ENCODE measurements at places on chromosomes 16 and 17.
A peak's percentile ranks its signal among the peaks of the same experiment; 100 is the strongest.

- DNase-seq: no peak
Measured at GRCh38 chr16:71927383-71927782, 32.1 kb downstream of the IST1 start.

- no peak for DNase-seq
Measured at GRCh38 chr17:82937411-82938371, 97.9 kb upstream of the ZNF750 start.

GRCh38 chr17:6548578-6549330 is 7.6 kb downstream of the PITPNM3 start:
- DNase-seq: no peak

GRCh38 chr16:65965628-65966027 is 400.9 kb upstream of the CDH5 start:
- DNase-seq: no peak

DNA sequence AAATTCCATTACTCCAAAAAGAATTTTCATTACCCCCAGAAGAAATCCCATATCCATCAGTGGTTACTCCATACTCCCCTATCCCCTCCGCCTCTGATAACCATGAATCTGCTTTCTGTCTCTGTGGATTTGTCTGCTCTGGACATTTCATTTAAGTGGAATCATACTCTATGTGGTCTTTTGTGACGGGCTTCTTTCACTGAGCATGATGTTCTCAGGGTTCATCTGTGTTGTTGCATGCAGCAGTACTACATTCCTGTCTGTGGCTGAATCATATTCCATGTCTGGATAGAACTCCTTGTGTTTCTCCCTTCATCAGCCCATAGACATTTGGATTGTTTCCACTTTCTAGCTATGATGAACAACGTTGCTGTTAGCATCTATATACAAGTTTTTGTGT is 59.5 kb upstream of the IRX3 start:
- no peak for DNase-seq

DNA sequence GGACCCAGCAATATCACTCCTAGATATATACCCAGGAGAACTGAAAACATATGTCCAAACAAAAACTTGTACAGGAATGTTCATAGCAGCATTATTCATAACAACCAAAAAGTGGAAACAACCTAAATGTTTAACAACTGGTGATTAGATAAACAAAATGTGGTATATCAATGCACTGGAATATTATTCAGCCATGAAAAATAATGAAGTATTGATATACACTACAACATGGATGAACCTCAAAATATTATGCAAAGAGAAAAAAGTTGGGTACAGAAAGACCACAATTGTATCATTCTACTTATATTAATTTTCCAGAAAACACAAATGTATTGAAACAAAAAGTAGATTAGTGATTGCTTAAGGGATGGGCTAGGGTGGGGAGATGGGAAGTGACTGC is 498.6 kb downstream of the GRIN2A start:
- DNase-seq: no peak

- DNase-seq: no peak
Measured at GRCh38 chr16:19771040-19771439, 53.0 kb downstream of the IQCK start.

DNA sequence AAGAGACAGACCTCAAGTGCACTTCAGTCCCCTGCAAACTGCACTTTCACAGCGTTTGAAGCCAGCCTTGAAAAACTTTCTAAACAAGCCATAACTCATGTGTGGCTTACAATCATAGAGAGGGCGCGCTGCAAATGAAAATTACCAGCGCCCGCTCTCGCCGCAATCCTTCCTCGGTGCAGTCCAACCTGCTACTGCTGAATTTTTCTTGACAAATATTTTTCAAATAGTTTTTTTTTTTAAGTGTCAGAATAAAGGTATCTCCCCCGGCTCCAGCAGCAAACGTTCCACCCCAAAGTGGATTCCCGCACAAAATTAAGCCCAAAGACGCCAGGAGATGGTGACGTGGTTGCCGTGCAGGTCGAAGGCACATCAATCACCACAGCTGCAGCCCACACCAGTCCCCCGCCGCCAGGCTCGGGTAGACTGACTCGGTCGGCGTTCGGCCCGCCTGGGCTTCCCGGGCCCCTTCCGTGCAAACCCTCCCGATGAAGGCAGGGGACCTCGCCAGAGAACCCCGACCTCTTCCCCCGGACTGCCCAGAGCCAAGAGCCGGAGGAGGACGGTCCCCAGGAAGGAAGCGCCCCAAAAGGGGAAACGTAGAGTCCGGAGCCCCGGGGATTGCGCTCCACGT is 630 bp downstream of the GRB2 start:
- DNase-seq: peak; percentile 49

- no peak for DNase-seq
Measured at GRCh38 chr17:64787255-64787920, 125.3 kb upstream of the SMURF2 start.

DNA sequence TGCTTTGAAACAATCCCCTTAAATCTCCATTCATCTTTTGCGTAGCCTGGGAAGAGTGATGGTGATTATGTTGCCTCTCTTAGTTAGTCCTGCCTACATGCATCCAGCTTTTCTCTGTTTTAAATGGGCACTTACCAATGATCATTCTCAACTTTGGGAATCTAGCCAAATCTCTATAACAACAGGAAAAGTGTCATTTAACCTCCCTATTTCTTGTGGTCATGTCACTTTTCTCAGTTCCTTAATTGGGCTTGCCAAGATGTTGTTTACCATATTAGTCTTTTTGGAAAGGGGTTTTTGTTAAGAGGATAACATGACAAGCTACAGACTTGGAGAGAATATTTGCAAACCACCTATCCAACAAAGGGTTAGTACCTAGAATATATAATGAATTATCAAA is 15.6 kb upstream of the CLEC10A start:
- no peak for DNase-seq

- DNase-seq: no peak
Measured at GRCh38 chr17:79097226-79098055, 22.8 kb downstream of the ENGASE start.

DNA sequence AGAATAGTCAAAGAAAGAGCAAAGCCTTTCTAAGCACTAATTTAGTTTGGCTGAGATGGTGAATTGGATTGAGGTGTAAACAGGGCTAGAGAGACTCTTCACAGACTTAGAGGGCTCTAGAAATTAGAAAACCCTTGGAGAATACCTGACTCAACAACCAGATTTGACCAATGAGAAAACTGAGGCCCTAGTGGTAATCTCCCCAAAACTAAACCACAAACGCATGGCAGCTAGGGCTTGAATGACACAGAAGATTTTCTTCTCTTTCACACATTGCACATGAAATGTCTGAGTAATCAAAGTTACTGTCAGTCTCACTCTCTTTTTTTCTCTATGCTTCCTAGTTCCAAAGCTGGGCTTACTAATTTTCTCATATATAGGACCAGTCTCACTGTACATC is 314.5 kb upstream of the KCNJ16 start:
- no peak for DNase-seq

- no peak for DNase-seq
Measured at GRCh38 chr16:73015612-73016487, 32.1 kb downstream of the ZFHX3 start.

DNA sequence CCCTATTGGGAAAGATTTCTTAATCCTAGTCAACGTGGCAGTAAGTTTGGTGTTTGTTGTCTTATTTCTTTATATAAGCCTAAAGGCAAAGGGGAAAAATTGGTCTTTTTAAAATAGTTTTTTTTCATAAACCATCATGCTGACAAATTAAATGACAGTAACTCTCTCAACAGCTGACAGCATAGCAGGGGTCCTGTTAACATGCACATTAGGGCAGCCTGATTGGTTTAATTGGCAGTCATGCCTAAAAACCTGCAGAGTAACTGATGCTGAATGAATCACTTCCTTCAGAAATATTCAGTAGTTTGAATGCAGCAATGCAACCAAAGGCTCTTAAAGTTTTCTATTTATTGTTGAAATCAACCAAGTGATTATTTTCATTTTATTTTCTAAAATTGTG is 85.4 kb downstream of the ITFG1 start:
- DNase-seq: no peak

- no peak for DNase-seq
Measured at GRCh38 chr17:61091096-61091495, 308.5 kb upstream of the TBX2 start.

- no peak for DNase-seq
Measured at GRCh38 chr17:35817196-35817595, 7.9 kb downstream of the TAF15 start.

DNA sequence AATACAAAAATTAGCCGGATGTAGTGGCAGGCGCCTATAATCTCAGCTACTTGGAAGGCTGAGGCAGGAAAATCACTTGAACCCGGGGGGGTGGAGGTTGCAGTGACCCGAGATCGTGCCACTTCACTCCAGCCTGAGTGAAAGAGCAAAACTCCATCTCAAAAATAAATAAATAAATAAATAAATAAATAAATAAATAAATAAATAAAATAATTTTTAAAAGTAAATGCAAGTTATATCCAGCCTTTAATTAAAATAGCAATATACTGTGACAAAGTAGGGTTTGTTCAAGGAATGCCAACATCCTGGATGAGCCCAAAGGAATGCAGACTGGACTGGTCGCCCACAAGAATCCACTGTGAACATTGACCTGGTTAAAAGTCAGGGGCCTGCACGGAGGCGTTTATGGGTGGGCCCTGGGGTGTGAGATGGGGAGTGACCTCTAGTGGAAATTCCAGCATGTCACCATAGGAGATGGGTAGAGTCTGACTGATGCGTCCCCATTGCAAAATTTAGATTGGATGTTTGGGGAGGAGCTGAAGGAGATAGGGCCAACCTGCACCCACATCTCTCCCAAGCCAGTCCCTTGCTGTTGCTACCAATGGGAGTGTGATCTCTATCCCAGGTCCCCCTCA is 9.7 kb upstream of the PIK3R5 start:
- no peak for DNase-seq

DNA sequence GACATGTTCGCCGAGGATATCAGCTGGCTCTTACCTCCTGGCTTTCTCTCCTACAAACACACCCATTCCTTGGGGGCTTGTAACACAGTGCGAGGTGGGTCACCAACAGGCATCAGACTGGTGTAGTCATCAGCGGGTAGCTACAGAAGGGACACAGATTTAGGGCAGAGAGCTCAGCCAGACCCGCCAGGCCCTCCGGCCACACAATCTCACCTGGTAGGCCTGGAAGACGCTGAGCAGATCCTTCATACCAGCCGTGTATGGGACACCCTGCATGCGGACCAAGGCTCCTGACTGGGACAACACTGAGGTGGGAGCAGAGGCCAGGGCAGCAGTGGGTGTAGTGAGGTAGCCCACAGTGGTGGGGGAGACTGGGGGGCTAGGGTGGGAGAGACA is 5.8 kb downstream of the ESRP2 start:
- no peak for DNase-seq

DNA sequence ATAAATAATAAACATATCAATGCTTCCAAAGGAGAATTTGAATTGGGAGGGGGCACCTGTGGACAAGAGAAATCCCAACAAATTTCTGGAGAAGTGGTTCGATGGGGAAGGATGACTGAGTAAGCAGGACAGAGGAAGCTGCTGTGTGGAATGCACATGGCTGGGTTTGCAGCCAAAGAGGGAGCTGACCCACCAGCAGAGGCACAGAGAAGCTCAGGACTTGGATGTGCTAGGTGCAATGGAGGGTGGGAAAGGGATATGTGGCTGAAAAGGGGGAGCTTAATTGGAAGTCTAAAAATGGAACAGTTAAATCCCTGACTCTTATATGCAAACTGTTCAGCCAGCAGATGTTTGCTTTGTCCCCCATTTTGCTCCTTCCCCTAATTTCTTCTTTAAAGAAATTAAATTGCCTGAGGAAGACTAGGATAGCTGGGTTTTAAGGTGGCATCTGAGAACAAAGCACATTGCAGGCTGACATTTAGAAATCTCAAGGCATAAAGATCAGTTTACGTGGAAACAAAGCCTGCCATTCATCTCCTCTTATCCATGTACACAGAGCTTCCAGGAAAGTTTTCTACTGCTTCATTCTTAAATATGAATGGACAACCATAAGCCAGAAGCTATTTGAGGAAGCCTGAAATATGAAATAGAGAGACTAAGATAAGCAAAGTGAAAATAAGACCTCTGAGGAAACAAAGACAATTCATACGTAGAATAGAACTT is 23.0 kb upstream of the TNS4 start:
- no peak for DNase-seq

DNA sequence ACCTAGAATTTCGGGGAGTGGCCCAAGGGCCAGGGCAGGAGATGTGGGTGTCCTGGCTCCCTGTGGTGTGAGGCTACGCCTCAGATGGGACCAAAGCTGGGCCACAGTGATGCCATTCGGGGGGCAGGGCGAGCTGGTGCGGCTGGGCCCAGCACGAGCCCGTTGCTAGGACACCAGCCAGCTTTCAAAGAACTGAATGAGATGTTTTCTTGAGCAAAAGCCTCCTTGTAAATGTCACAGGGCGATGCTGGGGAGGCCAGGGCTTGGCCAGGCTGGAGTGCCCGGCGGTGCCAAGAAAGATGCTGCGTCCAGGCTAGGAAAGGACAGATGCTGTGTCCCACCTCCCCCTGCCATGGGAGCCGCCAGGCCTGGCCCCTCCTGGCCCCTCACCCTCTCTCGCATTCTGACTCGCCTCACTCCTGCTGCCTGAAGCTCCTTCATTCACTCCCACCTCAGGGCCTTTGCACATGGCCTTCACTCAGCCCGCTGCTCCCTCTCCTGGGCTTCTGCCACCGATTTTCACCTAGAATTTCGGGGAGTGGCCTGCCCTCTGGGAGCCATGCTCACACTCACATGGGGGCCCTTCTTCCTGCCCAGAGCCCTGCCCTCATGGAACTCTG is 39.1 kb downstream of the CPNE2 start:
- DNase-seq: no peak

- DNase-seq: no peak
Measured at GRCh38 chr17:73954951-73955350, 248.5 kb upstream of the RPL38 start.

- DNase-seq: peak; percentile 40
Measured at GRCh38 chr17:1882836-1883235, 53.0 kb downstream of the RPA1 start.

DNA sequence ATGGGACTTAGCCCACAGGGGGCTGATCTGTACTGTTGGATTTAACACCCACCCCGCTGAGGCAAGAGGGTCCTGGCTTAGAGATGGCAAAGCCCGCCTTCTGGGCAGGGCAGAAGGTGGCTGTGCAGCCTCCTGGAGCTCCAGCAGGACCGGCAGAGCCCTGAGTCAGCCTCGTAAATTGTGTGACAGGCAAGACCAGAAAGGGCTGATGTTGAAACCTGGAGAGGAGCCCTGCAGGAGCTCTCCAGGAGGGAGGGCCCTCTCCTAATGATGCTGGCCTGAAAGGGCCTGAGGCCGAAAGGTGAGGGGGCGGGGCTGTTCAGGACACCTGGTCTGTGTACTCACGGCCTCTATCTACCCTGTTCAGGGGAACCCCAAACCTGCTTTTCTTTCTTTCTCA is 22.5 kb upstream of the MYO15B start:
- no peak for DNase-seq

- no peak for DNase-seq
Measured at GRCh38 chr16:24645739-24646645, 83.5 kb upstream of the TNRC6A start.

- DNase-seq: no peak
Measured at GRCh38 chr16:55082591-55082976, 151.9 kb downstream of the IRX5 start.

GRCh38 chr17:29948448-29949215 is 7.2 kb downstream of the EFCAB5 start:
- DNase-seq: no peak

GRCh38 chr17:75485688-75486087 is 29.3 kb downstream of the TMEM94 start:
- no peak for DNase-seq

- DNase-seq: peak; percentile 54
Measured at GRCh38 chr17:68011199-68011665, 15.0 kb upstream of the C17orf58 start.
